ENCODE measurements at places on chromosomes 7 and 10.
A peak's percentile ranks its signal among the peaks of the same experiment; 100 is the strongest.

- no peak for DNase-seq
These were observed 6.3 kb downstream of the RSBN1L start for GRCh38 chr7:77702513-77702912.

DNA sequence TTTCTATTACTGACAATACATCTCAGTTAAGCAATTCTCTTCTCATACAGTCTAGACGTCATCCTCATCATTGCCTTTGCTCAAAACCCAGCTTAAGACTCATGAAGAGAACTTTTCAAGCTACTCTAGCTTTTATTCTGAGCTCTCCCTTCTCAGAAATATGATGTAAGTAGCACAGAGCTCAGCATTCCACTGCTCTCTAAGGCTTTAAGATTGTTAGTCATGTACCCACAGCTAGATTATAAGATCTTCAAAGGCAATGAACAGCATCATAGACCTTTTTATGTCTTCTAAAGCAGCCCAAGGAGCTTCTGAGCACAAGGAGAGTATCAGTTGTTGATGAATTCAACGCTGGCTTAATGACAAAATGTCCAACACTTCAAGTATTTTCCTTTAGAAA, 119.3 kb downstream of the NRP1 start:
- DNase-seq: no peak

GRCh38 chr7:138891446-138891810, 89.8 kb downstream of the KIAA1549 start:
- no peak for DNase-seq

DNA sequence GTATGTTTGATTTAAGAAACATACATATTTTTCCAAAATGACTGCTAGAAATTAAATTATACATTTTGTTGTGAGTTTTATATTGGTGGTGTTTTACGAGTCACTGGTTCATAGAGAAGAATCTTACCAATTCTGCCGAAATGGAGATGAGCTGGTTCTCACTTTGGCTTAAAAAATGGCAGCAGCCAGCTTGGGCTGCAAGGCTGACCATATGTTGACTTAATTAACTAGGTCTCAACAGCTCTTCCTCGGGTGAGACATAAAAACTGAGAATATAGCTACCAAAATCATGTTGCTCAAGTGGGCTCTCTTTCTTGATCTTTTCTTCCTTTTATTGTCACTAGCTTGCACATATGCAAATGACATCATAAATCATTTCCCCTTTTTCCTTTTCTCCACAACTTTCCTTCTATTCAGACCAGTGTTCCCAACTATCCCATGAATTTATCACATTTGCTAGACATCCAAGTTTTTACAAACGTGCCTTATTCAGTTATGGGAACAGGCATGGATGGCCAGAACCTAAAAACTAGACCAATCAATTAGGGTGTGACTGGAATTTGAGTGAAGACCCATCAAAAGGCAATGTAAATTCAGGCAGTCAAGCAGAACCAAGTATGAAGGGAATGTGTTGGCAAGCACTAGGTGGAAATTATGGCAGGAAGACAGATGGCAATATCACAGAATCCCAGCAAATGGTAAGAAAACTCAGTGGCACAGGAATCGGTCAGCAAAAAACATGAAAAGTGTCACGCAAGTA, 6.4 kb upstream of the TSPAN12 start:
- no peak for DNase-seq

DNA sequence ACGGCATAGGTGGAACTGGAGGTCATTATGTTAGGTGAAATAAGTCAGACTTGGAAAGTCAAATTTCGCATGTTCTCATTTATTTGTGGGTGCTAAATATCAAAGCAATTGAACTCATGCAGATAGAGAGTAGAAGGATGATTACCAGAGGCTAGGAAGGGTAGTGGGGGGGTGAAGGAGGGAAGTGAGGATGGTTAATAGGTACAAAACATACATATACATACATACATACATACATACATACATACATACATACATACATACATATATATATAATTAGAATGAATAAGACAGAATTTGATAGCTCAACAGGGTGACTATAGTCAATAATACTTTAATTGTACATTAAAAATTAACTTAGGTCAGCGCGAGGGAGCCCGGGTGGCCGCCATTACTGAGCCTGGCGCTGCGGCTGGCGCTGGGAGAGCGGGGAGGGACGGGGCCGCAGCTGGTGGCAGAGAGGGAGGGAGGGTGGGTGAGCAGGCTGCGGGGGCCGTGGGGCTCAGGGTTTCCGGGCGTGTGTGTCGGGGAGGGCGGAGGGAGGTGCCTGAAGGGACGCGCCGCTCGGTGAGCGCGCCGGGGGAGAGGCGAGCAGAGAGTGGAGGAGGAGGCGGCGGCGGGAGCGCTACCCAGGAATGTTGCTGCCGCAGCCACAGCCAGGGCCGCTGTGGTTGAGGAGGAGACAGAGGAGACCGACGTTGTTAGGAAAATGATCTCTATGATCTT, 85.8 kb upstream of the EGFR start:
- no peak for DNase-seq

- no peak for DNase-seq
These were observed 780 bp downstream of the VENTX start for GRCh38 chr10:133238466-133238804.

DNA sequence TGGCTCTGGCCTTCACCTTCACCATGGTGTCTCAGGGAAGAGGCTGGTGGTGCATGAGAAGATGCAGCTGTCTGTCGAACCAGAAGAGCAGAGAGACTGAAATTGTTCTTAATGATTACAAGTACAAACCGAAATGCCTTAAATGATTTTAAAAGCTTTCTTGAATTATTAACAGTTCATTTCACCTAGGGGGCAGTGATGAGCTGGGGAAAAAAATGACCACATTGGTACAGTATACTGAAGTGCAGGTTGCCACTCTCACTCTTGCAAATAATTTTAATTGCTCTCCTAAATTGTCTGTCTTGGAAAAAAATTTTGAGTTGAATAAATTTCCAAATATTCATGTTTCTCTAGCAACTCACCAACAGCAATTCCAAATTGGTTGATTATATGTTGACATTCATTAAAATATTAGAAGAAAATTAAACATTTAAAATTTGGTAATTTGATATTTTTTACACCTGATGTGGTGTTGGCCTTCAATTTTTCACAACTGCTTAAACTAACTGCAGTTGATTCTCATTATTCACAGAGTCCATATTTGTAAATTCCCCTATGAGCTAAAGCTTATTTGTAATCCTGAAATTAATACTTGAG, 692.6 kb downstream of the ZWINT start:
- DNase-seq: no peak

DNA sequence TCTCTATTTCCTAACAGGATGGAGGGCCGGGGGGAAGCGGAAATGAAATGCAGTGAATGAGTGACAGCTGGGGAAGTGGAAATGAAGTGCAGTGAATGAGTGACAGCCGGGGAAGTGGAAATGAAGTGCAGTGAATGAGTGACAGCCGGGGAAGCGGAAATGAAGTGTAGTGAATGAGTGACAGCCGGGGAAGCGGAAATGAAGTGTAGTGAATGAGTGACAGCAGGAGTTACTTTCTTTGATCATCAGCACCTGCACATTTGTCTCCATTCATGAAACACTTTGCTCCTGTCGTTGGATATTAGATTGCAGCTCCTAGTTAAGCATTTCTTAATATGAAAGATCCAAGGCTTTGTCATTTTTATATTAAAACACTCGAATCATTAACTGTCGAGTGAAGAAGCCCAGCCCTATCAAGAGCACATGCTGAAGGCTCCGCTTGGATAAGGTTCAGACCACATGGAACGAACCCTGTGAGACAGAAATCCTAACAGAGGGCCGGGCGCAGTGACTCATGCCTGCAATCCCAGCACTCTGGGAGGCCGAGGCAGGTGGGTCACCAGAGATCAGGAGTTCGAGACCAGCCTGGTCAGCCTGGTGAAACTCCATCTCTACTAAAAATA, 406.0 kb upstream of the ADARB2 start:
- no peak for DNase-seq

GRCh38 chr7:149253665-149254064, 8.3 kb upstream of the ZNF783 start:
- DNase-seq: no peak

- DNase-seq: no peak
These were observed 5.3 kb upstream of the TMEM139 start for GRCh38 chr7:143279186-143280098.

GRCh38 chr10:15344876-15345285, 26.2 kb downstream of the FAM171A1 start:
- DNase-seq: no peak

GRCh38 chr10:43649185-43649523, 473 bp upstream of the ZNF32 start:
- DNase-seq: no peak

- no peak for DNase-seq
These were observed 47.3 kb upstream of the OIT3 start for GRCh38 chr10:72846238-72846637.

- DNase-seq: no peak
These were observed 134.9 kb upstream of the SAMD8 start for GRCh38 chr10:74976565-74976964.

GRCh38 chr7:139127648-139128047, 18.1 kb upstream of the ZC3HAV1 start:
- no peak for DNase-seq

DNA sequence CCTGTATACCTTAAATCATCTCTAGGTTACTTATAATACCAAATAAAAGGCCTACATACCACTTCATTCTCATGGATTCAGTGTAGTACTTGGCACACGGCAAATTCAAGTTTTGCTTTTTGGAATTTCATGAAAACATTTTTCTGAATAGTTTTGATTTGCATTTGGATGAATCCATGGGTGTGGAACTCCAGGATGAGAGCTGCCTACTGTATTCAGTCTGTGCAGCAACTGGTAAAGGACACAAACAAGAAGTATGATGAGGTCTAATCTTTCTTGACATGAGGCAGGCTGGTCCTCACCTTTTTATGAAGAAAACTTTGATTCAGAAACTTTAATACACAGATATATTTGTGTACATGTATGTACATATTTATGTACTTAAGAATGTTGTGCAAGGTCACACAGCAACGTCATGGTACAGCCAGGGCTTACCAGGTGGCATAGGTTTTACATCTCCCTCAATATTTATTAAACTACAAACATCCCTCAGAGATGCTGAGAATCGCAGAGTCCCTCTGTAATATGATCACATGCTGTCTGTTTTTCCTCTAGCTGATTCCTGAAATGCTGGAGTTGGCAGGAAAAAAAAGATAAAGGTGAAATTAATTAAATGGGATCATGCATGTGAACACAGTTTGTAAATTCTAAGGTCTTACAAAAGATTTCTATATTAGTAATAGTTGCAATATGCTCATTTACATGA, 239.6 kb downstream of the PRKG1 start:
- DNase-seq: no peak

- DNase-seq: no peak
These were observed 786.9 kb upstream of the IGFBP3 start for GRCh38 chr7:46707973-46708372.

GRCh38 chr7:99579956-99580777, 17.9 kb upstream of the TMEM225B start:
- DNase-seq: peak; percentile 77

DNA sequence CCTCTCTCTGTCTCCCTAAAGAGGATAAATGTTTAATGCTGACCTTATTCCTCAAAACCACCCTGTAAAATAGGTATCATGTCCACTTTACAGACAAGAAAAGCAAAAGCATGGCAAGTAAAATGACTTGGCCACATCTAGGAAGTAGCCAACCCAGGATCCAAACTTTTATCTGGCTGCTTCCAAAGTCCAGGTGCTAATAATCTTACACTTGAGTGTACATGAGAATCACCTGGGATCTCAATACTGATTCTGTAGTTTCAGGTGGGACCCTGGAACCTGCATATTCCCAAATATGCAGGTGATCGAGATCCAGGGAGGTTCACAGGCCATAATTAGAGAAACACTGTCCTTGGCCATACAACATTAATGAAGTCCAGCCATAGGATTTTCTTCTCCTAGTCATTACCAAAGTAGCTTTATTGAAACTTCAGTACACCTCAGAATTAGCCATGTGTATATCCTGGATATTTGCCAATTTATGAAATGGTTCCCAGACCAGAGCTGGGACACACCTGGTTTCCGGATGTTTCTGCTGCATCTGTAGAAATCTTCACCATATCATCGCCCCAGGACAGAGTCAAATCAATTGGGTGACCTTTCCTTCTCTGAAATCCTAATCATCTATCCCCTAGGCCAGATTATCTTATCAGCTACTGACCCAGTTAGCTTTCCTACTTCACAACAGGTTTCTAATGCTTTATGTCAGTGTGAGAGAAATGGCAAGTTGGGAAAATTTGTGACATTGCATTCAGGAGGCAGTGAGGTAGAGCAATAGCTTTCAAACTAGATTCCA, 119.1 kb upstream of the KMT2E start:
- no peak for DNase-seq

GRCh38 chr10:17768496-17768895, 16.5 kb downstream of the TMEM236 start:
- DNase-seq: no peak

- DNase-seq: no peak
These were observed 72.9 kb upstream of the TMEM248 start for GRCh38 chr7:66847879-66848790.

DNA sequence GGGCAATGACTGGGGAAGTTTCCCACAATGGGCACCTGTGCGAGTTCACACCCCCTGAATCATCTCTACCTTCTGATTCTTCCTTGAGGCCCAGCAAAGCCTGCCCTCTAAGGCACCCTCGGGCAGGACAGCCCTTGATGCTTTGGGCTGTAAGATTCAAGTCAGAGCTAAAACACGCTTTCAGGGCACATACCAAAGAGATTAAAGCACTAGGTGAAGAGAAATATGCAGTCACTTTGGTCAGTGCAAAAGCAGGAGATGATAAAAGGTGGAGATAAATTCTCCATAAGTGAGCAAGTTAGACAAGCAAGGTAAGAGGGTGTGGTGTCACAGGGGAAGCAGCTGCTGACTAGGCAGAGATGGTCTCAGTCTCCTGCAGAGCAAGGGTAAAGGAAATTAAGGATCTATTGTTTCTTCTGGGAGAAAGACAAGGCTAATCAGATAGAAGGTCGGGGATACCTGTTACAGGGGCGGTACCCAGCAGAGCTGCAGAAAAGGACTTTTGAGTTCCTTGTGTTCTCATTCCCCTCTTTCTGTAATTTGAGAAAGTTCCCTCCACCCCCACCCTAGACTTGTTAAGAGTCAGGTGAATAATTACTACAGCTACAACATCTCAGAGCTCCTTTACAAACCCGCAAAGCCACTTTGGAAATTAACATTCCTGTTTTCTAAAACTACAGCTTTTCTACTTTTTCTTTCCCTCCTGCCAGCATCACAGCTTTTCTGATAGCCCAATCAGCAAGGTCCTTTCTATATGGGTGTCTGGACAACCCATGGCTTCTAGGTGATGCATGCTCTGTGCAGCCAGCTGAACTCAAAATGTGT, 26.4 kb downstream of the PDLIM1 start:
- no peak for DNase-seq

DNA sequence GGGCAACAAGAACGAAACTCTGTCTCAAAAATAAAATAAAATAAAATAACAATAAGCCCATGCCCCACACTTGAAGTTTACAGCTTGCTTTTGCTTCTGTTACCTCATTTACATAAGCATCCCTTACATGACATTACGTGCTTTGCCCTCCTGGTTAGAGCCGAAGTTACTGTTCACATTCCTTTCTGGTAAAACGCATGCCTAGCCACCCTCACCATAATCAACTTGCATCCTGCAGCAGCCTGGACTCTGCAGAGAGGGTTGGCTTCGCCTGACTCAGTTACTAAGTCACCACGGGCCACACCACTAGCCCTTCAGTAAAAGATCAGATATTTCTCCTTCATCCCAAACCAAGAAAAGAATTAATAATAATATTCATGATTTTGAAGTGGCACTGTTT, 736.0 kb upstream of the AUTS2 start:
- DNase-seq: no peak

Measured in activated T-cell treated with anti-CD3 and anti-CD28 coated beads, Interleukin-2, amount 50 U/mL, for 24 hours (primary cell).